ENCODE measurements at places on chromosomes 5 and 9.

DNA sequence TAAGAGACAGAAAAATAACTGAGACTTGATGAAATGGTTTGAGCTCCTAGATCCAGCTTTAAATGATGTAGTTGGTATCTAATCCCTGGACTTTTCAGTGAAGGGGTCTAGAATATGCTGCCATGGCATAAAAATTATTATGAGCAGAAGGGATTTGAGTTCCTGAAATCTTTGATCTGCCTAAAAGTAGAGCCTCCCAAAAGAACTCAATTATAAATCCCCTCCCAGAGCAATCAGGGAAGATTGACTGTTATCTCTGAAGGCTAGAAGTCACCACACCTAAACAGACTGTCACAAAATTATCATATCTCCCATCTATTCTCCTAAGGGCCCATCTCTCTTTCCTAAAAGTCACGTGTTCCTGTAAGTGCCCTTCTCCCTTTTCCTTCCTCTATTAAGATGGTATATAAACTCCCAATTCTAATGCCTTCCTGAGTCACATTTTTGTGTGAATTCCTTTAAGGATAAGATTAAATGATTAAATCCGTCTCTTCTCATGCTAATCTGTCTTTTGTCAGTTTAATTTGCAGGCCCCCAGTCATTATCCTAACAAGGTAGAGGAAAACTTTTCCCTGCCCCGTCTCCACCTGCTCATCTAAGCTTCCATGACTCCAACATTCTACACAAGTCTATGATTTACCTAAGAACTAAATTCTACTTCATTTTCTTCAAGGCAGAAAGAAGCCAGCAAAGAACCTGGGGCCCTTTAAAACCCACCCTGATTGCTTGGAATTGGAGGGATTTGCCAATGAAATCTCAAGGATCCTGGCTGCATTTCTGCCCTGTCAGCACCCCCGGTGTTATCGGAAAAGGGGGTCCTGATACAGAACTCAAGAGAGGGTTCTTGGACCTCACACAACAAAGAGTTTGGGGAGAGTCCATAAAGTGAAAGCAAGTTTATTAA lies 47.1 kb upstream of the PWWP2A start:
- DNase-seq = no peak

DNA sequence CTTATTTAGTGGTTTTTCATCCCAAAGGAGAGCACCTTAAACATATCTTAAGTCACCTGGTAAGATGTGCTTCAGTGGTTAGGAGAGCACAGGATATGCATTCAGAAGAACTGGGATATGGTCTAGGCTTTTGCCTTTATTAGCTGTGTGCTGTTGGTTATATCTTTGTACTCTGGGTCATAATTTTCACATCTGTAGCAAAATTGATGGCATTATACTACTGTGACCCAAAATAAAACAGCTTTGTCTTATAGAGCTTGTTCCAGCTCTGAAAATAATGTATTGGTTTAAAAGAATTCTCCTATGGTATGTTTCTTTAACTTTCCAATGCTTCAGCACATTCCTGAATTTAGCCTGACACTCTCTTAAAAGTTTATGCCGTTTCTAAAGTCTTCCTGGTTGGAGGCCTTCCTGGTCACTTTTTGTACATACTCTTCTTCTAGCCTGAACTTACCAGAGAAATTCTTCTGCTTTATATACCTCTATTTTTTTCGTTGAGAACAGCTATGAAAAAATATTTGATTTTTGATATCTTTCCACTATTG lies 337.1 kb upstream of the MPDZ start:
- DNase-seq = no peak

- DNase-seq = no peak
Measured at GRCh38 chr5:125657936-125658335, 765.3 kb upstream of the GRAMD2B start.

- DNase-seq = no peak
Measured at GRCh38 chr9:120928015-120928482, 1.5 kb upstream of the TRAF1 start.

DNA sequence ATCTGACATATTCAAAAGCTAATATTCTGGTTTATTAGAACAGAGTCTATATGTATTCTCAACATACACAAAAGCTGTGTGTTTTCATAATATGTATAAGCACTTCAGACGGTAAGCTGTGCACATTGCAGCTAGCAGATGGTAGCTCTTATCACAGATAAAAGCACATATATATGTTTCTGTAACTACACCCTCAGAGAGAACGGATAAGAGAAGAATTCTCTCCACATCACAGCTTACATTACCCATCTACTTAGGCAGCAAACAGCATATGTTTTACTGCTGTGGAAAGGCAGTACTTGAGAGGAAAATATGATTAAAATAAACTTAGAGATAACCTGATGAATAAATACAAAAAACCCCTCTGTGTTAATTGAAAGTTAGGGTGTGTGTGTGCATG lies 450.9 kb upstream of the ZNF608 start:
- DNase-seq = no peak

DNA sequence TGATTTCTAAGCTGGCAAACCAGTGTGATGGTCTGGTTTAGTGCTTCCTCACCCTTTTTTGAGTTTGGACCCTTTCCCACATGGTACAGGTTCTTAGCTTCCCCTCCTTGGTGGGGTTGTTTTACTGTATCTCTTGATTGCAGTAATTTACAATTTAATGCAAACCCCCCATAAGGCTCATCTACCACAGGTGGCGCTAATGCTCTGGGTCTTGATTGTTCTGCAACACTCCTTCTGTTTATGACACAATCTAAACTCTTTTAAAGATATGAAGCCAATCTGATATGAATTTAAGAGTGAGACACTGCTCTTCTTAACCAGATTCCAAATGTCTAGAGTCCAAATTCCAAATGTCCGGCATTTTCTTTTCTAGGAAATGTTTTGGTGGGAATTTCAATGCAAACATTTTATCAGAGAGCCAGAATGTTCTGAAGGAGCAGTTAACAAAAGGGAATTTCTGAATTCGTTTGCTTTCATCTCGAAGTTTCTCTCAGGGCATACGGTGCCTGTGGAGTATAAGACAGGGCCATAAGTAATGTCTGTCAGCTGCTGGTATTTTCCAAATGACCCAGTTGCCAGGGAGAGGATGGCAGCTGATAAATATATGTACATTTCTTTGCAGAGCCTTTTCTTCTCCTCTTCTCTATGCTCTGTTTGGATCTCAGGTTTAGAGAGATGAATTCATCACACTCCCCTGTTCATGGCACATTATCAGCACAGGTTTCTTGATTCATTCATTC lies 246.8 kb downstream of the ARHGAP26 start:
- DNase-seq = peak; percentile 71

DNA sequence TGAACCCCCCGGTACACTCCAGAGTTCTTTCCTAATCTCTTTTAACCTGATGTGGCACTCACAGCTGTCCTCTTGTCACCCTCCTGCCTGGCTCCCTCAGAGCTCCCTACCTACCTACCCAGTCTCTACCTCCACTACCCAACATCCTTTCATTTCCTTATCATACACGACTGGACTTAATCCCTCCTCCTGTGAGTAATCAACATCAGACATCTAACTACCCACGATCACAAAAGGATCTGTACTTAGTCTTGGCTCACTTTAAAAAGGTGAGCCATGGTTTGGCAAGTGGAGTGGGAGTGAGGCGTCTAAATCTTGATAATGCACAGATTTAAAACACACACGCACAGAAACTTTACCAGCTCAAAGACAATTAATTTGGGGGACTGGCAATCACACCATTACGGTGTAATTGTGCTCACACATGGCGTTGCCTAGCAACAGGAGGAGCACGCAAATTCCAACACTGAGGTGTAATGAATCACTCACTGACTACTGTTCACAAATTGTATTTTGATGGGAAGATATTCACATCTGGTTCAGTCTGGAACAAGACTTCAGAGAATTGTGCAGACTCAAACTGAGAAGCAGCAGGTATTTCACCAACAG lies 235.9 kb downstream of the EPB41L4A start:
- no peak for DNase-seq

- no peak for DNase-seq
Measured at GRCh38 chr9:30796764-30797163, 1587.7 kb upstream of the ACO1 start.

- DNase-seq = no peak
Measured at GRCh38 chr5:1965925-1966324, 83.2 kb upstream of the IRX4 start.

DNA sequence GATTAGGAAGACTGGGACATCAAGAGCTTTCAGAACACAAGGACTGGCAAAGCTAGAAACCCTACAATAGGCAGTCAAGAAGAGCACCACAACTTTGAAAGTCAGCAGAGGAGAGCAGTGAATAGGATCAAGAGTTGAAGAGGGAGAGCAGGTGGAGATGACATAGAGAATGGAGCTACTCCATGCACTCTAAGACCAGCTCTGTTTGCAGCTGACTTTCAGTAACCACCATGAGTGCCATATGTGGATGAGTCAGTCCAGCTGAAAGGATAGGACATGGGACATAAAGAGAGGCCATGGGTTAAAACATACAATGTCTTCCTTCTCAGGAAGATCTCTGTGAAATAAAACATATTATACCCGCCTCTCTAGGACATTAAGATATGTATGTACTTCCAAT lies 289.1 kb upstream of the KLF4 start:
- DNase-seq = no peak

- no peak for DNase-seq
Measured at GRCh38 chr5:9514968-9515367, 30.9 kb downstream of the SEMA5A start.

DNA sequence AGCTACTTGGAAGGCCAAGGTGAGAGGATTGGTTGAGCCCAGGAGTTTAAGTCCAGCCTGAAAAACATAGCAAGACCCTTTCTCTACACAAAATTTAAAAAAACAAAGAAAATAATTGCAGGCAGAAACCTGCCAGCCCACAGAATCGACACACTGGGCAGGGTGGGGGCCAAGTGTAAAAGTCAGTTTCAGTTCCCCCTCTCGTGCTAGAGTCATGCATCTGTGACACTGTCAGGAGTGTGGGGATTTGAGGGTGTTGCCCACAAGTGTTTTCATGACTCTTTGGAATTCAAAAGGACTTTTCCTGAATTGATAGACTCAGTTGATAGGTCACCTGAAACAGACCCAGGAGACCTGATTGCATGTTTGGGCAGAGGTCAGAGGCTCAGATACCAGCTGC lies 47.6 kb downstream of the PRRC2B start:
- no peak for DNase-seq

- DNase-seq = no peak
Measured at GRCh38 chr5:38824821-38825220, 21.0 kb upstream of the OSMR start.

- no peak for DNase-seq
Measured at GRCh38 chr9:113879911-113880310, 3.8 kb downstream of the ZNF618 start.

- no peak for DNase-seq
Measured at GRCh38 chr9:109311286-109311685, 9.6 kb downstream of the EPB41L4B start.

GRCh38 chr5:75310212-75310611 lies 26.8 kb upstream of the HMGCR start:
- DNase-seq = no peak

DNA sequence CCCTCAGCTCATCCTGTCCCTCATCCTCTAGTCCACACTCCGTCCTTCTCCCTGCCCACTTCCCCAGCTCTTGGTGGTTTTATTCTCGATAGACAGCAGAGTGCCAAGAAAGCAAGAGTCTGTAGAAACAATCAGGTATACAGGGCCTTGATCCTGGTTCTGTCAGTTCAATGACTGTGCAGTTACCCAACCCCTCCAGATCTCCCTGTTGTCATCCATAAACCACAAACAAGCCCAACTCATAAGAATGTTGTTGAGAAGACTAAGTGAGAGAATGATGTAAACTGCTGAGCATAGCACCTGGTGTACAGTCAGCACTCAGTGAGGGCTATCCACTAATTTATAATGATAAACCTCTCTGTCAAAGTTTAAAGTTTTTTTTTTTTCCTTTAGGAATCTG lies 31.3 kb downstream of the ISL1 start:
- DNase-seq = no peak

- DNase-seq = no peak
Measured at GRCh38 chr9:125637241-125637640, 69.8 kb downstream of the MAPKAP1 start.

- no peak for DNase-seq
Measured at GRCh38 chr9:7367726-7368125, 431.9 kb downstream of the DMAC1 start.

- DNase-seq = peak; percentile 49
Measured at GRCh38 chr5:134846641-134846960, 833 bp downstream of the C5orf24 start.

DNA sequence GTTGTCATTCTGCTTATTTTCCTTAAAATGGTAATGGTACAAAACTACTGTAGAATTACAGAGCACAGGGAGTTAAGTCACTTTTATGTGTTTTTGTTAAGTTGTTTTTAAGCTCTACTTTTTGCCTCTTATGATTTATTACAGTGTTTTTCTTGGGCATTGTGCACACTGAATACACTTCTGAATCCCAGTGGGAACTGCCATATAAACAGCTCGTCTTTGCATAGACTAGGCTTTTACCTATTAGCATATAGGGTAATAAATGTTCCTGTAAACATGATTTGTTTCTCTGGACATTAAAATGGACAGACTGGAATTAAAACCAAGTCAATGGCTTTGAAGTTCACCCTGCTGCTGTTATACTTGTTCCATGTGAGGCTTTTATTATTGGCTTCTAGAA lies 12.2 kb downstream of the KLF9 start:
- DNase-seq = no peak

DNA sequence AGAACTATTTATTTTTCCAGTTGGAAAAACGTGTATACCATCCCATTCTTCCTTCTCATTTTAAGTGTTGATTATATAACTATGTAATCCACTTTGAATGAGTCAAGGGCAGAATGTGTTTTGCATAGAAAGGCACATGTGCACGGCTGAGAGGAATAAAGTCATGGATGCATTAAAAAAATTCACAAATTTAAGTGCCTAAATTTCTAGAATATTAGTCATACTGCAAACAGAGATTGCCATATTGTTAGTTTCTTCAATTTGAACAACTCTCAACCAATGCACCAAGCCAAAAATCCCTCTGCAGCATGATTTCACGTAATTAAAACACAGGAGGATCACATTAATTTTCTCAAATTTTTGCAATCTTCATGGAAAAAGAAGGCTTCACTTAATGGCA lies 166.3 kb downstream of the MPDZ start:
- no peak for DNase-seq

GRCh38 chr9:14345354-14346230 lies 31.7 kb upstream of the NFIB start:
- no peak for DNase-seq

DNA sequence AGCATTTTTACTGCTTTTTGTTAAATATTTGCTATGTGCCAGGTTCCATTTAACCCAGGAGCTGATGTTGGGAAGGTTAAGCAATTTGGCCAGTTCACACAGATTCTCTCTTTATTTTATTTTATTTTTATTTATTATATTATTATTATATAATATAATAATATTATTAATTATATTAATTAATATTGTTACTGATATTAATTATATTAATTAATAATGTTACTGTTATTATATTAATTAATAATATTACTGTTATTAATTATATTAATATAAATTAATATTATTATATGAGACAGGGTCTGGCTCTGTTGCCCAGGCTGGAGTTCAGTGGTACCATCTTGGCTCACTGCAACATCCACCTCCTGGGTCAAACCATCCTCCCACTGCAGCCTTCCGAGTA lies 593.0 kb upstream of the SGCD start:
- no peak for DNase-seq
